Activated T-helper 1 cell treated with anti-CD3 and anti-CD28 coated beads, Interleukin-12 subunit alpha, Interleukin-12 subunit beta, Interleukin-2, Interleukin-4 antibody, amounts not matched to agents 30 ng/mL and 10 ng/mL and 1 ng/mL, durations not matched to agents 14 hours and 24 hours and 36 hours (primary cell): ENCODE measurements at places on chromosomes 16 and 17.

- no peak for DNase-seq
These were observed 214.3 kb downstream of the CDH13 start for GRCh38 chr16:82841108-82841507.

GRCh38 chr16:3073448-3073847 lies 8.0 kb downstream of the IL32 start:
- DNase-seq: no peak

DNA sequence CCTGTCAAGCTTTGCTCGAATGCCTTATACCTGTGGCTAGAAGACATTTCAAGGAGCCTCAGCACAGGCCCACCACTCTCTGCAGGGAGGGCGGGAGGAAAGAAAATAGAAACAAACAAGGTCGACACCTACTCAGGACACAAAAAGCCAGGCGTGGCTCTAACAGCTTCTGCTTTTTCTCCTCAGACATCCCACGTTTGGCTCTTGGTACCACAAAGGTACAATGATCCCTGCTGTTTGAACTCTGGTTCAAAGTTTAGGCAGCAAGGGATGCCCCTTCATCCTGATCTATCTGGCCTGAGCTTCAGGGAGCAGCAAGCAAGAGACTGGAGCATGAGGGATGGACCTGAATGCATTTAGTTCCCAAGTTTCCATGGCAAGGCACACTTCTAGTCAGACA lies 57.1 kb downstream of the CREBBP start:
- DNase-seq: no peak

- no peak for DNase-seq
These were observed 38.3 kb downstream of the MAP2K6 start for GRCh38 chr17:69452664-69453260.

DNA sequence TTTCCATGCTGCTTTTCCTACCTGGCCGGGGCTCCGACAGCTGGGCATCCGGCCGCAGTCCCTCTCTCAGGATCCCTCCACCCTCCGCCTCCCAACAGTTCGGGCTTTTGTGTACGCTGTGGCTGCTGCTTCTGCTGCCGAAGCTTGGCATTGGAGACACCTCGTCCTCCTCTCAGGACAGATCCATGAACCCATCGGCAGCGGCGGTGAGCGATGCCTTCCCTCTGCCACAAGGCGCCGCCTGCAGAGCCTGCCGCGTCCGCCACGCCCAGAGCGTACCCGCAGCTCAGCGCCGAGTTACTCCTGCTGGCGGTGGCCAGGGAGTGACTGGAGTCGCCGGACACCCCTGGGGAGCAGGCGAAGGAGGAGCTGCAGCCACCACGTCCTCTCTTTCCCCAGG lies 2032.8 kb downstream of the TP53TG3F start:
- DNase-seq: no peak

- DNase-seq: no peak
These were observed 120.9 kb upstream of the LHX1 start for GRCh38 chr17:36816214-36816906.

- DNase-seq: no peak
These were observed 171.7 kb downstream of the C16orf95 start for GRCh38 chr16:87145181-87146176.

DNA sequence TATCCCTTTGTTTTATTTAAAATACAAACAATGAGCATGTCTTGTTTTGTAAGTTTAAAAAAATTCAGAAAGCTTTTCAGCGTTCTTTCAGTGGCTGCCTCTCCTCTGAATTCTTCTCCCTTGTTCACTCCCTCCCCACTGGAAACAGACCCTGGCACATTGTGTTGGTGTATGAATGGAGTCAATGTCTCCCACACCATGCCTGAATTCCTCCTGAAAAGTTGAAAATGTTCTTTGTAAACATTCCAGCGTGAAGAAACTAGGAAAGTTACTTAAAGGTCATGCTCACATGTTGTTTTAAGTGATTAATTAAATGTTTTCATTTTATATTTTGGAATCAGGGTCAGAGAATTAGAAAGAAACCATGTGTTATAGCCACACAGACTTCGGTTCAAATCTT lies 136.9 kb upstream of the DYNLRB2 start:
- no peak for DNase-seq

DNA sequence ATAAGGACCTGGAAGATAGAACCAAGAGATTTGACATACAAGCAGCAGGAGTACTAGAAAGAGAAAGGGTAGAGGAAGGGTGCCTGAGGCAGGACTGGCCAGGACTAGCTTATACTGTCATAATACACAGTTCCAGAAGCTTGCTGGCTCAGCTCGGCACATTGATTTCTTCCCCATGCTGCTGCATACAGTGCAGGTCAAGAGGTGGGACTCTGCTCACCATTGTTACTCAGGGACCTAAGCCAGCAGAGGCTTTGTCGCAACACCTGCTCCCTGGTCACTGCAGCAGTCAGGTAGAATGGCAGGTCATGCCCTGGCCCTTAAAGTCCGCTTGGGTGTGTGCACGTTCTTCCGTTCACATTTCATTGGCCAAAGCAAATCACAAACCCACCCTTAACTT lies 32.8 kb downstream of the LDHD start:
- no peak for DNase-seq

- DNase-seq: no peak
These were observed 7.9 kb upstream of the MT2A start for GRCh38 chr16:56600398-56600999.

DNA sequence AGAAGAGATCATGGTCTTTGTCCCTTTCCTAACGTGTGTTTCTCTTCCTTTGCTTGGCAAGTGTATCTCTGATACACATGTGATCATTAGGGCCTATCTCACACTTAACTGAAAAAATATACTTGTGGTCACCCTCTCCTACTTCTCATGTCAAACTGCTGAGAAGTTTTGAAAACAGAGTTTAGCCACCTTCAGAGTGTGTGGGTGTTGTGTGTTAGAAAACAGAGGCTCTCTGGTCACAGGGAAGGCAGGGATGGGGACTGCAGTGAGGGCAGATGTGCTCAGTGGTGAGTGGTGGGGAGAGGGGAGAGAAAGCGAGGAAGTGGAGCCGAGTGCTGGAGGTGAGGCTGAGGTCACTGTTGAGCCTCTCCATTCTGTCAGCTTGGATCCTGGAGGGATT lies 29.4 kb downstream of the GRB7 start:
- no peak for DNase-seq

GRCh38 chr17:80777274-80777673 lies 214.4 kb upstream of the CHMP6 start:
- no peak for DNase-seq

DNA sequence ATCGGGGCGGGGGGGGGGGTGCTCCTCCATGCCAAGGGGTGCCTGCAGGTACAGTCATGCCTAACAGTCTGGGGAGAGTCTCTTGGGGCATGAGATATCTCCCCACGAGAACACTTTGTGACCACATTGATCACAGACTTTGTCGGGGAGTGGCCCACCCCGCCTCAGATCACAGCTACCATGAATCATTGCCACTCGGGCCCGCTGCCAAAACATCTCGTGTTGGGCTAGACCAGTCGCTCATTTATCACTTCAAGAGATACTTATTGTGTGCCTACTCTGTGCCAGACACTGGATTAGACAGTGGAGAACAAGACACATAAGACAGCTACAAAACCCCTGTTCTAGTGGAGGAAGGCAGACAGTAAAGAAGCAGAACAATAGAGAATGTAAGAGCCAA lies 72.6 kb downstream of the CLEC16A start:
- DNase-seq: no peak

DNA sequence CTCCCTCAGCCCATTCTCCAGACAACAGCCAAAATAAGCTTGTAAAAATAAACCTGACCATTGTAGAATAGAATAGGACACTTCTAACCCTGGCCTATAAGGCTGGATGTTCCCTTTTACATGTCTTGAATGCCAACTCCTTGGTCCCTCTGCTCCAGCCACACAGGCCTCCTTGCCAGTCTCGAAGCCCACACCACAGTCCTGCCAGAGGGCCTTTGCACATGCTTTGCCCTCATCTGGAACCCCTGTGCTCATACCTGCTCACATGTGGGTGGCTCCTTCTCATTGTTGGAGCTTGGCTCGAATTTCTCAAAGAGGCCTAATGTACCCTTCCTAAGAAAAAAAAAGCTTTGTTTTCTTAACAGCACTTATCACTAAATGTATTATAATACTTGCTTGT lies 5.4 kb upstream of the SLC12A3 start:
- DNase-seq: no peak

DNA sequence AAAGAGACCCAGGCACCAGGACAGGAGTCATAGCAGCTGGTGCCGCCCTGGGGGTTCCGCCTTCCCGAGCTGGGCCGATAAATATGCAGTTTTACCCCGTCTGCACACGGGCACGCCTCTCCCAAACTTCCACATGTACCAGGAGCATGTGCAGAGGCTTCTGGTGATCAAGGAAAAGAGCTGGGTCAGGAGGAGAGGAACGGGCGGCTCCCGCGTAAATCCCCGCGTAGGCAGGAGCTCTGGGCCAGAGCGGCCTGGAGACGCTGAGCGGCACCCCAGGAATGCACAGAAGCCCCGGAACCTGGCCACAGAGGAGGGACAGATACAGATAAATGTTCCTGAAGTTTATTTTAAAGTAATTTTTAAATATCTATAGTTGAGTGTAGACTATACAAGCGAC lies 46.6 kb upstream of the METRNL start:
- DNase-seq: no peak

- no peak for DNase-seq
These were observed 177.2 kb downstream of the CDH8 start for GRCh38 chr16:61858988-61859387.

GRCh38 chr17:68195667-68196393 lies 52.0 kb upstream of the AMZ2 start:
- no peak for DNase-seq

GRCh38 chr16:57600048-57600835 lies 28.2 kb upstream of the ADGRG1 start:
- no peak for DNase-seq

DNA sequence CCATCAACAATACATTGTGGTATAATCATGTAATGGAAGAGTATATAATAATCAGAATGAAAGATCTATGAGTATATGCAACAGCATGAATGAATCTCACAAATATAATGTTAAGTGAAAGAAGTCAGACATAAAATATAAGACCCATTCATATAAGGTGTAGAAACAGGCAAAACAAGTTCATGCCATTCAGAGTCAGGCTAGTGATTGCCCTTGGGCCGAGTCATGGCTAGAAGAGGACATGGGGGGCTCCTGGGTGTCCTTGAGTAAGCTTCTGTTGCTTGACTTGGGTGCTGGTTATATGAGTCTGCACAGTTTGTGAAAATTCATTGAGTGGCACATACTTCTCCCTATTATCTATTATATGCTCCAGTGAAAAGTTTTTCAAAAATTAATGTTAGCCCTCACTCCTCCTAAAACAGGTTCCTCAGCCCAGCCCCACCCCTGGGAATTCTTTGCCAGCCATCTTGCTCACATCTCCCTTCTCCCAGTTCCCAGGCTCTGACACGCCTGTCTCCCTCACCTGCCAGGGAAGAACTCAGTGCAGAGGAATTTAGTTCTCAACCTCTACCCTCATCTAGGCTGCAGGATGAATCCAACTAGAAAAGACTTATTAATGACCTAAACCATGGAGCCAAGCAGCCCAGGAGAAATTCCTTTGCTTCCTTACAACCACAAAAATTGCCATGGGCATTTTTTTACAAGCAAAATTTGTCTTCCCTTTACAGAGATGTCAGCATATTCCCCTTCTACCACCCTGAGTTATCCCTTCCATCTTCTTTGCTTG lies 52.4 kb upstream of the NFAT5 start:
- no peak for DNase-seq

- no peak for DNase-seq
These were observed 231.1 kb downstream of the CDH13 start for GRCh38 chr16:82857693-82858365.

DNA sequence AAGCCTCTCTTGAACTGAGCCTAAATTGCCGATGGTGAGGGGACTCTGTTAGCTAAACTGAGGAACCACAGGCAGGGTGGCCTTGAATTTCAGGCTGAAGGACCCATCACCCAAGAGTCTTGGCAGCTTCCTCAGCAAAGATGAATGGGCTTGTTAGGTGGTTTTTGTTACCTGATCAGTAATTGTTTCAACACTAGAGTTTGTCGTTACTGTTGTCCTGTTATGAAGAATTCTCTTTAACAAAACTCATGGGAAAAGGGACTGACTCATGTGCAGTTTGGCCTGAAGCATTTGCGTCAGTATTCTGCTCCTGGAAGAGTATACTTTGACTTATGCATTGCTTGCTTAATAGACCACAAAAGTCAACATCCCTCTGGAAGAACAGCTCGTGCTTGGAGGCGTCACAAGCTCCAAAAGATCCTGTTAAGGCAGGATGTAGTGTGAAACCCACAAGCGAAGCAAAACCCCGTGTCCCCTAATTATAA lies 206.0 kb downstream of the IRX3 start:
- no peak for DNase-seq

DNA sequence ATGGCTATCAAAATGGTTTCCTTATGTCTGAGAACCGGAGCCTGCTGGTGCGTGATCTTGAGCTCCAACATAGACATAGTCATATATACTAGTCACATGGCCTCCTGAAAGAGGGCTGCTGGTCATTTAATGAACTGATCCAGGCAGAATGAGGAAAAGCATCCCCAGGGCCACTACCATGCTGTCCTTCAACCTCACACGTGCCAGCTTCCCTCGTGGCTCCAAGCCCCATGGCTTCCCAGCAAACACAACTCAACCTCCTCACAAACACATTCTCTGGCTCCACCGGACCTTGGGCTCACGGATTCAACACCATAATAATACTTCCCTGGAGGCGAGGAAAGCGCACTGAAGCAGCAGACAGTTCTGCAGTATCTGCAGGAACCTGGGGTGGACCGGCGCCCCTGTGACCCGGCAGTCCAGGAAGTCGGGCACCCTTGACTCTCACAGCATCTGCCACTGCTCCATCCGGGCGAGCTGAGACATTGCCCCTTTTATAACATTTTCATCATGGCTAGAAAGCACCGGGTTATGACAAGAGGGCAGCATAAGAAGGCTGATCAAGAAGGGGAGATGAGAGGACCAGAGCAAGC lies 57.2 kb upstream of the CDH5 start:
- DNase-seq: no peak

DNA sequence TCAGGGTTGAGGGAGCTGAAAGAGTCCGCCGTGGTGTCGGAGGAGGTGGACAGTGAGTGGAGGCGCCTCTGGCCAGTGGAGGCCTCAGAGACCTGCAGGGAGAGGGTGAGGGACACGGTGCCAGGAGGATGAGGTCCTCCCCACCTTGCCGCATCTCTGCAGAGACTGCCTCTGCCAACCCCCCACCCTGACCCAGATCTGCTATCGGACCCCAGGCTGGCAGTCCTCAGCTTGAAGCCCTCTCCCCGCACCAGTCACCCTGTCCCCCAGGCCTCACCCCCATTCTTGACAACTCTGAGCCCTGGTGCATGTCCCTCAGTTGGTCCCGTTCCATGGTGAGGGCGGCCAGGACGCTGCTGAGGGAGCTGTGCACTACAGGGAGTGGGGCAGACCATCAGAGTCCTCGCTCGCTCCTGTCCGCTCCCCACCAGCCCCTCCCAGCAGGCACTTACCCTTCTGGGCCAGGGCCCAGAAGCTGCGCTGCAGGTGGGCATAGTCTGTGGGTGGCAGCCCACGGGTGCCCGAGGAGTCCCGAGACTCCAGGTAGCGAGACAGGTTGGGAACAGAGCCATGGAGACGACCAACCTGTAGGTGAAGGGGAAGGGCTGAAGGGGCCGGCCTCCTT lies 5.4 kb downstream of the OSBPL7 start:
- no peak for DNase-seq

- no peak for DNase-seq
These were observed 189.4 kb downstream of the RAB11FIP4 start for GRCh38 chr17:31580706-31581490.
